ENCODE measurements at places on chromosomes 1 and 21. TPM values are rescaled to one million over a fixed set of nuclear protein-coding genes. Genes with fewer than 3 reads are reported as not detected.

DNA sequence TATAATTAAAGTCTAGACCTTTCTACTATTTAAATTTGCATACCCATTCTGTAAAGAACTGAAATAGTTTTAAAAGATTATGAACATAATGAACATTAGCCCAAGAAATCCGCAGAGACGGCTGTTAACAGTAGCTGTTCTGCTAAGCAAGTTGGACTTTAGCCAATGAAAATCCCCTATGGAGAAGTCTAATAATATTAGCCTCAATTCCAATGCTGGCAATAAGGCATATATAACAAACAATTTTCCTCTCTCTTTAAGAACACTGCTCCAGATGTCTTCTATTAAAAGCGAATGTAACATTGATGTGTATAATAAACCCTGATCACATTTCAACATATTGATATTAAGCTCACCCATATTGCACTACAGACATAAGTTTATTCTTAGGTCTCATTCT, 221.3 kb upstream of the KCTD3 start:
- DNase-seq: no peak

- DNase-seq: no peak
These were observed 5.0 kb upstream of the PLXNA2 start for GRCh38 chr1:208248991-208249696.

- DNase-seq: no peak
These were observed 116.2 kb downstream of the CENPF start for GRCh38 chr1:214719207-214719606.

DNA sequence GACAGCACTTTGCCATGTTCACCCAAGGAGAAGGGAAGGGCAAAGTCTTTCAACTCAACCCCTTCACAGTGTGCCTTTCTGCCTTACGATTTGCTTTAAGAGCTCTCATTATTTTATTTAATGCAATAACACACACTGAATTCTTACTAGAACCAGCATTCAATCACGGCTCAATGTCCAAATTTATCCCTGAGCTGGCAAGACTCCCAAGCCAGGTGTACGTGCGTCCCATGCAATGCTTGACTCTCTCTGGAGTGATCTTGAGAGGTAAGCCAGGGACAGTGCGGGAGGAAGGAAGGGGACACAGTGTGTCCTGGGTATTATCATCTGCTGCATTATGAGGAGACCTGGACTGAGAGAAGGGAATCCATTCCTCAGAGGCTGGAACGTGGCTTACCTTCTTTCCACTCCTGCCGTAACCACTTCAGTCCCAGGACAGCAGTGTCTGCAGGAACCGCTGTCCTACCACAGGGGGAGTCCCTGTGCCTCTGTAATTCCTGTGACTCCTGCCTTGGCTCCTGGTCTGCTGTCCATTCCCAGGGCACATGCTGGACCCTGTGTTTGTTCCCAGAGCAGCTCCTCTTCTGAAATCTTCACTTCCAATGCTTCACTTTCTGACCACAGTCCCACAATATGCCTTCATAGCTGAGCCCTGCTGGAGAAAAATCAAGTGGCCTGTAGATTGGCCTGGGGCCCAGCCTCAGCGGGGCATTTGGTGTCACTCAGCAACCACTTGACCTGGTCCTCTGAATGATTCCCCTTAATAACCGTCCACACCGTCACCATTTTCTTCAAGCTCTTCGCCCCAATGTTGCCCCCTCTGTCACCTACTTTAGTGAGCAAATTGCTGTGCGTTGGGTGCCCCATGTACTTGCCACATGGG, 28.6 kb upstream of the STUM start:
- no peak for DNase-seq

DNA sequence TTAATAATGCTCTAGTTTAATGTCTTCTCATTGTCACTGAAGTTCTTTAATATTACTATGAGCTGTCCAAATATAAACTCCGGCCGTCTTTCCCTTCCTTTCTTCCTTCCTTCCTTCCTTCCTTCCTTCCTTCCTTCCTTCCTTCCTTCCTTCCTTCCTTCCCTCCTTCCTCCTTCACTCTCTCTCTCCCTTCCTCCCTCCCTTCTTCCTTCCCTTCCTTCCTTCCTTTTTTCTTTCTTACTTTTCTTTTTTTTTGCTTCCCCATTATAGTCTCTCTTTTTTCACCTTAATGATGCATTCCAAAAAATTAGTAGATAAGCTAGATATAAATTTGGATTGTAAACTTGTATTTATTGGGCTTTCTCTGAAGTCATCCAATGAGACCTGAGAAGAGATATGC, 431.0 kb upstream of the ADGRL4 start:
- DNase-seq: no peak

DNA sequence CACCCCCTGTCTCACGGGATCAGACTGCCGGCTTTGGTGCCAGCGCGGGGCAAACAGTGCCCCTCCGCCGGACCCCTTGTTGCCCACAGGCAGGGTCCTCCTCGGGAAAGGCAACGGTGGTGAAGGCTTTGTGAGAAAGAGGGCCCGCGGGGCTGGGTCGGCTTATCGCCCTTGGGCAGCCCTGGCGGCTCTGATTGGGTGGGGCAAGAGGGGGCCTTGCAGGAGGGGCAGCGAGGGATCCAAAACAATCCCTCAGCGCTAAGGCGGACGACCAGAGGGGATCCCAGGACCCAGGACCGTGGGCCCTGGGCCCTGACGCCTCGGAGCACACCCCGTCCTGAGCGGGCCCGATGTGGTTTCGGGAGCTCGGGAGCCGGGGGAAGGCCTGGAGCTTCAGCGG, 3.9 kb upstream of the ZNF678 start:
- no peak for DNase-seq

The CA6 gene
- polyA plus RNA-seq: not detected

Measured in adrenal gland (tissue), 19 donors.